ENCODE measurements at places on chromosomes 5 and 9.
A peak's percentile ranks its signal among the peaks of the same experiment; 100 is the strongest.

- DNase-seq, result no peak
Observed at GRCh38 chr9:95425910-95426551, 90.7 kb downstream of the PTCH1 start.

GRCh38 chr9:128587453-128587852 lies 35.1 kb downstream of the SPTAN1 start:
- DNase-seq, result peak; percentile 22

- DNase-seq, result no peak
Observed at GRCh38 chr9:134935056-134935640, 17.4 kb upstream of the FCN1 start.

- no peak for DNase-seq
Observed at GRCh38 chr5:73284220-73284795, 111.3 kb downstream of the TMEM174 start.

DNA sequence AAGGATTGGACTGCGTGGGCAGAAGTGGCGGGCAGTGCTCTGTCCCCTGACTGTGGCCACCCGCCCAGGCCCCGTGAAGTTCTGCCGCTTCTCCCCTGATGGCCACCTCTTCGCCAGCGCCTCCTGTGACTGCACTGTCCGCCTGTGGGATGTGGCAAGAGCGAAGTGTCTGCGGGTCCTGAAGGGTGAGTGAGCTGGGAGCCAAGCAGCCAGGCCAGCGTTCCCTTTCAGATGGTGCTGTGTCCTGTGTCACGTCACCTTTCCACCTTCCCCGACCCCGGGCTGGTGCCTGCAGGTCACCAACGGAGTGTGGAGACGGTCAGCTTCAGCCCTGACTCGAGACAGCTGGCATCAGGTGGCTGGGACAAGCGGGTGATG lies 2.3 kb downstream of the WDR38 start:
- DNase-seq, result no peak

DNA sequence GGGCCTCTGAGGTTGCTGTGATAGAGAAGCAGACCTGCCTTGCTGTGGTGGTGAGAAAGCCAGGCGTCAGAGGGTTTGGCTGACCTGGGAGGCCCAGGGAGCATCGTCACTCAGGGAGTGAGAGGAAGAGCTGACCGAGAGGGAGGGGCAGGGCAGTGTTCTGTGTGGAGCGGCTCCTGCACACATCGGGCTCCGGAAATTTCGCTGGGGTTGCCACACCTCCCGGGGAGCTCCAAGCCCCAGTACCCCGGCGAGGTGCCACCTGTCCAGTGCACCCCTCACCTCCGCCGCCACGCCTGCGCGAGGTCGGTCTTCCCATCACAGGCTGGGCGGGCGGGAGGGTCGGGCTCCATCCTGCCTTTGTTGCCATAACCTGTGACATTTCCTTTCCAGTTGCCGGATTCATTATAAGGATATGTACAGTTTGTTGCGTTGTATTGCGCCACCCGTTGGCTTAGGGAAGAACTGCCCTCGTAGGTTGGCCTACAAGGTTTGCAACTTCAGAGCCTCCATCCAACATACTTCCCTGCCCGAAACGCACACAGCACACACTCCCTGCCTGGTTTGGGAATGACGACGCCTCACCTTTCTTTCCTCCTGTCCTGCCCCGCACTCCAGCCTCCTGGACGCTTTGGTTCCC lies 223.2 kb downstream of the CACNA1B start:
- no peak for DNase-seq

- no peak for DNase-seq
Observed at GRCh38 chr9:37840560-37841194, 40.1 kb downstream of the DCAF10 start.

- DNase-seq, result no peak
Observed at GRCh38 chr5:2317540-2317939, 433.9 kb downstream of the IRX2 start.

GRCh38 chr9:33221568-33221884 lies 18.4 kb upstream of the SPINK4 start:
- no peak for DNase-seq

GRCh38 chr9:87213948-87214347 lies 266.6 kb upstream of the GAS1 start:
- no peak for DNase-seq

GRCh38 chr9:80097476-80097875 lies 525.7 kb downstream of the TLE4 start:
- no peak for DNase-seq

- DNase-seq, result no peak
Observed at GRCh38 chr5:111682121-111682520, 74.9 kb downstream of the NREP start.

DNA sequence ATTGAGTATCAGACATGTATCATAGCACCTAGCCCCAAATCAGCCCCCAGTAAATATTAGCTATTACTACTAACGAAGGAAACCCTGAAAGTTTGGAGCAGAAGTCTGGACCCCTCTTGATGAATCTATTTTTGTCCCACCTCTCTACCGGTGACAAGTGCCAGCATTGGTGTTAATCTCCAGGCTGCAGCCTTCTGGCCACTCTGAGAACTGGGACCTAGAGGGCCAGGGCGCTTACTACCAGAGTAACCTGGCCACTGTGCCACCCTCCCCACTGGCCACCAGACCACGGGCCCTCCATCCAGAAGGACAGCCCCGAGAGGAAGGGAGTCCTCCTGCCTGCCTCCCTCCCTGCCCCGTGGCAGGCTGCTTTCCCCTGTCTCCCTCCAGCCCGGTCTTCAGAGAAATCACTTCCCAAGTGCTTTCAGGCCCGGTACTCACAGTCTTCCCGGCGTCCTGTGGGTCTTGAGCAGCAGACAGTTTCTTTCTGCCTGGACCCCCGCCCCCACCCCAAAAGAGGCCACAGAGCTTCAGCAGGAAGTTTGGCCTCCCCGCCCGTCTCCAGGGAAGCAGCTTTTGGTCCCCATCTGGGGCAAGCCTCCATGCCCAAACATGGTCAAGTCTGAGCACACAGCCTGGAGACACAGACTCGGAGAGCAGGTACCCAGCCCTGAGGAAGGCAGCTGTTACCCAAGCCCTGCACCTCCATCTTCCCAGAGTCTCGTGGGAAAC lies at the start of gene KCNMB1:
TSS of gene KCNMB1 (minus strand) at position 550 of the 732 bp plus-strand sequence. CDS start 3,920 bp downstream, outside the sequence.
- no peak for DNase-seq
